ENCODE measurements at places on chromosomes 7 and 10.

- DNase-seq = no peak
Measured at GRCh38 chr10:48594803-48595538, 9.9 kb downstream of the ARHGAP22 start.

- DNase-seq = no peak
Measured at GRCh38 chr10:122140941-122141623, 130.0 kb upstream of the BTBD16 start.

DNA sequence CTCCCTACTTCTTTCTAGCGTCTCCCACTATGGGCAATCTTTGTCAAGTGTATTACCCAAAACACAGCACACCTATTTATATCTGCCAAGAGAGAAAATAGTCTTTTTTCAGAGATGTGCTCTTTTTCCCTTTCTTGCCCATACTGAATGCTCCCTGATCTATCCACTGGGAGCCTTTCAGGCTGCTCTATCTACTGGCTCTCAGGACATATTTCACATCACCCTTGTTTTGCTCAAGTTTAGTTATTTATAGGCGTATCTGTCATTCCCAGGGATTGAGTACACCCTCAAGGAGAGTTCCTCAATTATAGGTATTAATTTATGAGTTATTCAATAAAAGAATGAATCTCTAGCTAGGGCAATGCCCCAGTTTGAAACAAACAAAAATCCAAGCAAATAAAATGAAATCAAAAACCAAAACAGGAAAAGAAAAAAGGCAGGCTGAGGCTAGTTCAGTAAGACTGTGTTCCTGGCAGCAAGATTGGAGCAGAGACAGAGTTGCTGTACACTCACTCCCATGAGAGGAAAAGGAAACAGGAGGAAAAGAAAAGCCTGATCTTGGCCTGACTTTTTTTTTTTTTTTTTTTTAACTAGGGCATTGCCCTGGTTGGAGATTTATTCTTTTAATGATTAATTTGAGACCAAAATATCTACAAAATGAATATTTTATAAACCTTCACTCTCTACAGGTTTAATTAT lies 665.9 kb upstream of the PCDH15 start:
- no peak for DNase-seq

- DNase-seq = no peak
Measured at GRCh38 chr10:11725912-11726311, 16.3 kb upstream of the ECHDC3 start.

DNA sequence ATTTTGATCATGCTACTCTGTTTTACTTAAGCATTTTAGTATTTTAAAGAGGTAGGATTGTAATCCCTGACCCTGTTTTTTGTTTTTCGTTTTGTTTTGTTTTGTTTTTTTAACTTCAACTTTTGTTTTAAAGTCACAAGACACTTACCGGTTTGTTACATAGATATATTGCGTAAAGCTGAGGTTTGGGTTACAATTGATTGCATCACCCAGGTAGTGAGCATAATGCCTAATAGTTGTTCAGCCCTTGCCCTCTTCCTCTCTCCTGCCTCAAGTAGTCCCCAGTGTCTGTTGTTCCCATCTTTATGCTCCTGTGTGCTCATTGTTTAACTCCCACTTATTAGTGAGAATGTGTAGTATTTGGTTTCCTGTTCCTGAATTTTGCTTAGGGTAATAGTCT lies 93.1 kb upstream of the TEX47 start:
- DNase-seq = no peak
